ENCODE measurements at places on chromosomes 5 and 9.

- no peak for DNase-seq
Measured at GRCh38 chr5:122736086-122736845, 38.6 kb upstream of the SNX2 start.

GRCh38 chr5:58019614-58020013, 440.3 kb downstream of the PLK2 start:
- no peak for DNase-seq

DNA sequence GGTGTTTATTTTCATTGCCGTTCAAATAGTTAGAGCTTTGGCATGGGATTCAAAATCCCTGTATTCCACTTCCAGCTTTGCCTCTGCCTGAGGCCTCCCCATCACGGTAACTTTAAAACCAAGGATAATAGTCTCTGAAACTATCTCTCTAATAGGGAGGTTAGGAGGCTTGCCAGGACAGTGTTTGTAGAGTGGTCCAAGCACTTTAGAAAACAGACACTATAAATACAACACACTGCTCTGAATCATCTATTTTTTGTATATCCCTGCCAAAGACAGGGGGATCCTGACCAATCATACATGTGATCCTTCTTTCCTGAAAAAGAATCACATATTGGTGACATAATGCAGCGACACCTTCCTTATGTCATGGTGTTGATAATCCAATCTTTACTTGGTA, 326.8 kb downstream of the BNC2 start:
- DNase-seq = no peak

DNA sequence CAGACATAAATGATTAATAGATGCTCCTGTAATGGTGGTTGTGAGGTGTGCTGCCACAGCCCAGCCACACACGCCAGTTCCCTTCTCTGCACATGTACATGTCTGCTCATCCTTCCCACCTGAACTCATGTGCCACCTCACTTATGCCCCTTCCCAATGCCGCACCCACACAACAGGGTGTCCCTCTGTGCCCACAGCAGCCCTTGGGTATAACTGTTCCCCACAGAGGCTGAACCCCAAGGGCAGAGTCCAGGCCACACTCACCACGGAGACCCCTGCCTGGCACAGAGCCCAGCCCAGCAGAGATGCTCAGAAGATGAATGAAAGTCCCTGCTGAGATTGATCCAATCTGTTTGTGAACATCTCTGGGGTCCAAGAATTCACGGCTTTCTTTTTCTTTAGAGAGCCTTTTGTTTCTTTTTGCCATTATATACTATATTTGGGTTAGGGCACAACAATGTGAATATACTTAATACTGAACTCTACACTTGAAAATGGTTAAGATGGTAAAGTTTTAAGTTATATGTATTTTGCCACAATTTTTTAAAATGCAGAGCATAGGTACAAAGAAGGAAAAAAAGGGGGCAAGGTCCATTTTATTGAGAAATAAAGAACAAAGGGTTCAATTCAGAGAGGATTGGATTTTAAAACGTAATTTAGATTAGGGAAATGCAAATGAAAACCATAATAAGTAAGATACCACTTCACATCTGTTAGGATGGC, 29.6 kb downstream of the IRF1 start:
- no peak for DNase-seq

- no peak for DNase-seq
Measured at GRCh38 chr9:21154018-21154608, 12.3 kb downstream of the IFNA21 start.

DNA sequence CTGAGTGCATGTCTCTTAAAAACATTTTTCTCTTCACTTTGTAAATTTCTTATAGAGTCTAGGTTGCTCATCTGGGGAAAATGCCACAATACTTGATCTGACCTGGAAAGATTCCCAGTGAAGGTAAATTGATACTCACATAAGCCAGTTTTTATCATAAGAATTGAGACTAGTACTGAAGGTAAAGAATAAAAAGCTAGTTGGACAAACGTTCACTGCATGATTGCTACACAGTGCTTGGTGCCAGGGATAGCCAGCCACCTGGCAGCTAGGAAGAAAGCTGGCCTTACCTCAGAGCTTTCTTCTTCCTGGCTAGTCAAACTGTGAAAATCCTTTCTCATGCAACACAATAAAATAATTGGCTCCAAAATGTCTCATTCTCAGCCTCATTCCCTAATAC, 77.1 kb downstream of the MUSK start:
- no peak for DNase-seq

DNA sequence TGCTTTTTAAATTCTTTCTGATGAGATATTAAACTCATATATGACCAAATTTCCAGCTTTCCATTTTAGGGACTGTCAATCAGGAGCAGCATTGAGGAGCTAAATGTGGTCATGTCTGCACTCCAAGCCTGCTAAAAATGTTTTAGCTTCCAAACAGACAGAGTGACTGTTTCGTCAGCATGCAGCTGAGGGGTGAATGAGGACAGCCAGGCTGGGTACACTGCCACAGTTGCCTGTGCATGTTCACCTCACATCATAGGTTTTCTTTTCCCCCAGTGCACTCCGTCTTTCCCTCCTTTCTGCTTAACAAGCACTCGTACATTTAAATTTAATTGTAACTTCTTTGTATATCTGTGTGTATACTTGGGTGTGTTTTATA, 138.1 kb downstream of the ARRDC3 start:
- DNase-seq = no peak

DNA sequence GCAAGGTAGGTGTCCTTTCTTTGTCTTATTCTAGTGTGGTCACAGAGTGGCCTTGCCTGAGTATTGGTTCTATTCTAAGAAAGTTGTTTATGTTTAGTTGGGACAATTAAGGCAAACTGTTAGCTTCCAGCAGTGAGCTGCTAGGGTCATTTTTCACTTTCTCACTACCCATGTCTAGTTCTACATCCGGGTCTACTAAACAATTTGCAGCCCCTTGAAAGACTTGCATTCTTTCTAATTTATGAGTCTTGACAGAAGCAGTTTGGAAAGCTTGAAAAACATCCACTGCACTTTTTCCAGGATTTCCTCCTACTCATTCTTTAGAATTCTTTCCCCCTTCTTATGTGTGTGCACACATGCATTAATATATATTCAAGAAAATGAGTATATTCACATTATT, 892.2 kb upstream of the ACO1 start:
- no peak for DNase-seq

GRCh38 chr5:76690704-76691466, 25.0 kb upstream of the F2R start:
- no peak for DNase-seq
